ENCODE measurements at places on chromosomes 5 and 9.

DNA sequence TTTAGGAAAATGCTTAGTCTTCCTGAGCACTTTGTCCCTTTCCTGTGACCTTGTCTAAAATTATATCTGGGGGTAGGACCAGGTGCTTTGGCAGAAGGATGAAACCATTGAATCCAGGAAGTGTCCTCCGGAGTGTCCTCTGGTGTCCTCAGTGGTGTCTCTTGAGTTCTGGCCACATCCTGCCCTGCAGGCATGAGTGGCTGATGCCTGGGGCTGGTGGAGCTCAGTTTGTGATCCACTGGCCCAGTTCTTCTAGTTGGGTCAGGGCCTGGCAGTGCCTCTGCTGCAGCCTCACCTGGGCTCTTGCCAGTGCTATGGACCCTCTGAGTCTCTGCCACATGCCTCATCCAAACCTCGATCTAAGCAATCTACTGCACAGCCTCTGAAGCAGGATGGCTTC is 14.4 kb upstream of the TMED7 start:
- DNase-seq = no peak

- DNase-seq = peak; percentile 20
Observed at GRCh38 chr5:131635684-131636572, 899 bp upstream of the RAPGEF6 start.

DNA sequence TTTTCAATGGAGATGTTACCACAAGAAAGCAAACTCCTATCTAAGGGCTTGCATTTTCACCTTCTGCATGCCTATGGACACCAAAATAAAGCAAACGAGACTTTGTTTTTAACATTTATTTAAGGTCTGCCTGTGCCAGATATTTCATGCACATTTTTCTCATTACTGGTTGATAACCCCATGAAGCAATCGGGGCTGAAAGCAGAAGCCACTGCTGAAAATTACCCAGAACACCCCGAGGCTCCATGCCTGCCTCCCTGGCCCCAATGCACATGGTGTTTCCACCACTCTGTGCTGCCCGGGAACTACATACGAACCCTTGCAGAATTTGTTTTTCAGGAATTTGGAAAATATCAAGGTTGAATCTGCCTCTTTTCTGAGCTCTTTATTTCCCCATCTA is 240.1 kb downstream of the NR2F1-AS1 start:
- DNase-seq = peak; percentile 62

DNA sequence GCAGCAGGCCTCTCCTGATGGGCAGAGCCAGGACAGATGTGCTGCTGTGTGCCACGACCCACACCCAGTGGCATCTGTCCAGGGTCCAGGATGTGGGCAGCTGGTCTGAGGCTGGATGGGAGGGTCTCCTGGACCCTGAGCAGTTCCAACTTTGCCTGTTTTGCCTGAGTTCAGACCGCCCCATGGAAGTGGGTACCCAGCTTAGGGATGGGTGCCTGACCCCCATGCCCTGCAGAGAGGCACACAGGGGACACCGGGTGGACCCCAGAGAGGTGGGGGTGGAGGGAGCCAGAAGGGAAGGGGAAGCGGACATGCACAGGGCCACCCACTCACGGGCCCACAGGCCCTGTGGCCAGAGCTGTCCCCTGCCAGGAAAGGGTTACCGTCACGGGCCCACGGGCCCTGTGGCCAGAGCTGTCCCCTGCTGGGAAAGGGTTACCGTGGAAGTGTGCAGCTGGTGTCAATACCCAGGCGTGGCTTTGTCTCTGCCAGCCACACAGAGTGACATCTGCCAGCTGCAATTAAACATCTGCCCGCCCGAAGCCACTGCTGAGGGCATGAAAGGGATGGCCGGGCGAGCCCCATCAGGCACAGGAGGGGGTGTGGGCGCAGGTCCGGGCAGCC is 50.0 kb downstream of the NACC2 start:
- DNase-seq = peak; percentile 32

- peak; percentile 21 for DNase-seq
Observed at GRCh38 chr9:137485343-137486140, 26.4 kb upstream of the NSMF start.

DNA sequence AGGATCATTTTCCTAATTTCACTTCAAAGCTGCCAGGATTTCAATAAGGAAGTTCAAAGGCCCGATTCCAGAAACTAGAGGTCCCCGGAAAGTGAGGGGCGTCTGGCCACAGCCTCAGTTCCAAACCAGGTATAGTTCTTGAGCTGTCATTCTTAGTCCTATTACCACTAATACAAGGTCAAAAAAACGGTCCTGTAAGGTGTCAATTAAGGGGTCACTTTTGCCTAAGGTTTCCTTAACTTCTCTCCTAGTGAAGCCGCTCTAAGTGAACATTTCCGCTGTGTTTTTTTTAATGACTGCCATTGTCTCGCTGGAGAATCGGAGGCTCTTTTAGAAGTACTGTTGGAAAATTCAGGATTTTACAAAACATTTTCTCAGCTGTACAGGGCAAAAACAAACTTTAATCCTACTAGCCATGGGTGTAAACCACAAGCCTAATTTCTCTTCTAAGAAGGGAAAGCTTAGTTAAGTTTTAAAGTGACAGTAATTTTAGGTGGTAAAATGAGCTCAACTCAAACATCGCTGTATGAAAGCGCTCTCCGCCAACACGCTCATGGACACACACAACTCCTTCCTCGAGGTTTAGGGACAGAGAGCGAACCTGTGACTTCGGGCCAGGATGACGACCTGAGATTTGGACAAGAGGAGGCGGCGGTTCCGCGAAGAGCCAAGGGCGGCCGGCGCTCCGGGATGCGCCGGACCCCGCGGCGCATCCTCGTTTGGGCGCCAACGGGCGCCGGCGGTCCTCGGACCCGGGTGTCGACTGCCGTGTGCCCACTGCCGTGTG is 76.7 kb upstream of the IFNE start:
- DNase-seq = no peak

- peak; percentile 40 for DNase-seq
Observed at GRCh38 chr5:102807878-102808502, 52.9 kb downstream of the PAM start.

DNA sequence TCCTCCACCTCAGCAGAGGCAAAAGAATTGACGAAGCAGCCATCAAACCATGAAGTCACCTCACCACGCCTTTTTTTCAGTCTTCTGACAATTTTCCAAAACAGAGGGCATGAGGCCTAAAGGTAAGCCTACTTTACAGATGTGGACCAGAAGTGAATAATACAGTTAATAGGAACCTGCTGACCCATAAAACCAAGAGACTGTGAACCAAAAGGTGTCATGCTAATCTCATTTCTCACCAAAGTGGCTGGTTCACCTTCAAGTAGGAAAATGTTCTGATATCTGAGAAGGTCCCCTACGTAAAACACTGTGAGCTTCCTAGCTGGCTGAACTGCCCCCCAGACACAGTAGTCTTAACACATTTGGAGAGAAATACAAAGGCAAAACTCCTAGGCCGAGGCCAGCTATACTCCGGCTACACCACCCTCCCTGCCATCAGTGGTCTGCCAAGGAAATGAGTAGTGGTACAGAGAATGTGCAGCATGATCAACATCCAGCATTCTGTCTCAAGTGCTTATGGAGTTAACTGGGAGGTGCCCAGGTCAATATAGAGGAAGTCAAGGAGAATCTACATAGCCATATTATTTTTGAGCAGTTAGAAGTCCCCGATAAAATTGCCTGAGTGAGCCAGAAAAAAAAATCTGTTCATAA is 19.3 kb upstream of the F2RL2 start:
- DNase-seq = no peak

DNA sequence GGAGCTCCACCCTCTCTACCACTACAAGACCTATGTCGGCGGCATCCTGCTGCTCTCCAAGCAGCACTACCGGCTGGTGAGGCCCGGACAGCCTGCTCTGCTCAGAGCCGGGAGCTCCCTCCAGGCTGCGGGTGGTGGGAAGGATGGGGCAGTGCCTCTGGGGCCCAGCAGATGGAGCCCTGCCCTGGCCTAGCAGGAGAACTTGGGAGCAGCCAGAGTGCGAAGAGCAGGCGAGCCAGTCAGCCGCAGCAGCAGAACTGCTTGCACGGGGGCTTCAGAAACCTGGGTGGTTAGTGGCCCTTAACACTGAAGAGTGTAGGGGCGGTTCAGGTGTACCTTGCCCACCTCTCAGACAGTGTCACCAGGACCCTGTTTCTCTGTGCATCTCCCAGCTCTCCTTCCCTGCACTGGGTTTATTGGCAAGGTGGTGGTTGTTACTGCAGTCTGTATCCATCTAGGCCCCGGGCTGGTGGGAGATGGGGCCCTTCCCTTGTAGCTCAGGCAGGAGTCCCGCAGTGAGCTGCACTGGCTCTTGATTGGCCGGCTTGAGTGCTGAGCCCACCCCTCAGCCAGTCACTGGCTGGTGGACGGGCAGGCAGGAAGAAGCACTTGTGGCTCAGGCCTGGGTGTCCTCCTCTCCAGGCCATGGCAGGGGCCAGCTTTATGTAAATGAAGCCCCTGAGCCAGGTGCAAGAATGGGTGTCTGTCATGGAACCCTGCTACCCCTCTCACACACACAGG is 7.7 kb downstream of the B4GALT7 start:
- DNase-seq = peak; percentile 93

- peak; percentile 21 for DNase-seq
Observed at GRCh38 chr5:180641566-180641900, 7.9 kb downstream of the FLT4 start.

DNA sequence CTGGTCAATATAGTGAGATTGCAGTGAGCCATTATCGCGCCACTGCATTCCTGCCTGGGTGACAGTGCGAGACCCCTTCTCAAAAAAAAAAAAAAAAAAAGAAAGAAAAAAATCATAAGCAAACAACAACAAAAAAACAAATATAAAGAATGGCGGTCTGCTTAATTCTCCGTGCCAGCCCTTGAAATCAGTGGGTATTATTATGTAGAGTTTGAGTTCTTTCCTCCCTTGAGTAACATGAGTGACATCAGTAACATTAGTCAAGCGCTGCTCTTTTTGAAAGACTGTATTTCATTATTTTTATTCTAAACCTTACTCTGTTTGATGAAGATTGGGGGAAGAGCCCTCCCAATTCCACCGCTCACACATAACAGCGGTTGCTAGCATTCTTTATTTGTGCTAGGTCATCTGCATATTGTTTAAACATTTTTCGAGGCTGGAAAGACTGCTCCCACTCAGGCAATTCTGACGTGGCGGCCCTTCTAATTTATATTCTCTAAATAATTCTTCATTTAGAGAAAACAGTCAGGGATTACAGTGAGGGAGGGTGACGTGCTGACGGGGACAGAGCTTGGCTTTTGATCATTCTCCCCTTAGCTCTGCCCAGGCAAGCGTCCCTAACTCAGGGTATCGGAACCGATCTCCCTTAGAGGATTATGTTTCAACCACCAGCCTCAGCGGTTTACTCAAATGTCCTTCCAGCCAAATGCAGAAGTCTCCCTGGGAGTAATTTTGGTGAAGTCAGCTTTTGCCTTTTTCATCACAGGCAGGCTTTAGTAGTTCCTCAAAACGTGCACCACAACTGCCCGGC is 860 bp upstream of the MARCHF6 start:
- peak; percentile 38 for DNase-seq

DNA sequence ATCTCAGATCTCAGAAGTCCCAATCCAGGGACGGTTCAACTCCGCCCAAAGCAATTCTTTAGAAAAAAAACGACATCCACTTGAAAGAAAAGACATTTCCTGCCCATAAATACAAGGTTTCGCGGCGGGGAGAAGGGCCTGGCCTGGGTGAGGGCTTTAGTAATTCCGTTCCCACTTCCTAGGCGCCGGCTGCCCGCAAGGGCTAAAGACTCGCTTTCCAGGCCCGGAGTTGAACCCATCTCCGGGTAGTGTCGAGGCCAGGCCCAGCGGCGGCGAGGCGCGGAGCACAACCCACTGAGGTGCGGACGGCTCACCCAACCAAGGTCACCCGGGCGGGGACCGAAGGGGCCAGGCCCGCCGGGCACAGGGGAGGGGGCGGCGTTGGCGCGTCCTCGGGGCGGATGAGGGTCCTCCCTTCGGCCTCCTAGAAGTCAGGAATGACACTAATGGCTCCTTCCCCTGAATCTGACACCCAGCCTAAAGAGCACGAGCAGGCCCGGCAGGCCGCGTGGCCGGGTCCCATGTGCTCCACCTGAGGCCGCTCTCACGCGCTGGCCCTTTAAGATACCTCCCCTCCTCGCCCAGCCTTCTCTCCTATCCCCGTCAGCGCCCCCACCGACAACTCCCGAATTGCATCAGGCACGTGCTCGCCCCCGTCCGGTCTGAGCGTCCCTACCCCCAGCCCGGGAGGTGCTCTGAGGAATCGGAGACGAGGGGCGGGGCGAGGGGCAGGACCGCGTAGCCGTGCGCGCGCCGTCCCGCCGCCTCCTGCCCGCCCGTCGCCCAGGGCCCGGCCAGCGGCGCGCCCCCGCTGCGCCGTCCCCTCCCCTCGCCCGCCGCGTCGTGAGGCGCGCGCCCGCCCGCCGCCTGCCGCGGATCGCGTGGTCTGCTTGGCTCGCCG is 467 bp upstream of the LARP1 start:
- peak; percentile 99 for DNase-seq

DNA sequence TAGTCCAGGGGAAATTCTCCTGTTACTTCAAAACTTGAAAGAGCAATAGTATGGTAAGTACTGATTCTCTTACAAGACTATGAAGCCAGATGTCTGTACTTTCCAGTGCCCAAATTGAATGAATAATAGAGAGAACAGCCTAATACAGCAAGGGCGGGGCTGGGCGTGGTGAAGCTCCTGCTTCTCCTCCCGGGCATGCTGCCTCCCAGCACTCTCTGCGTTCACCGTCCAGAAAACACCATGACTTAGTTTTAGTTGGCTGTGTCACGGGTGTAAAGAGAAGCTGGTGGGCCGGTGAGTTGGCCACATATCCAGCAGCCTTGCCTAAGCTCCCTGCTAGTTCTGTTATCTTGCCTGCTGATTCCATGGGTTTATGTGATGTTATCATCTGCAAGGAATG is 40.7 kb upstream of the ADAMTS2 start:
- peak; percentile 3 for DNase-seq

GRCh38 chr9:131076347-131077195 is 19.8 kb upstream of the AIF1L start:
- no peak for DNase-seq

DNA sequence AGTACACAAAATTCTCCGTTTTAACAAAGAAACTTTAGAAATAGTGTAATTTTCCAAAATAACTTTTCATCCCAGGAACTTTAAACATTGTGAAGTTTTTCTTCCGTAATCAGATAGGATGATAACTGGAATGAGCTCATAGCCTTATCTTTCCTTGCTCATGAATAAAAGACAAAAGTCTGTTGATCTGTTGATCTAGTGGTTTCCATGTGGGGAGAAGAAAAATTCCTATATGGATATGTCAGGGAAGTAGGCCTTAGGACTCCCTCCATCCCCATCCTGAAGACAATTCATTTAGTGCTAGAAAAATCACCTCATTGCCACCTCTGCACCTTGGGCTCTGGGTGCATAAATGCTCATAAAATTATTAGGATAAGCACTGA is 266.6 kb downstream of the SMARCA2 start:
- no peak for DNase-seq

DNA sequence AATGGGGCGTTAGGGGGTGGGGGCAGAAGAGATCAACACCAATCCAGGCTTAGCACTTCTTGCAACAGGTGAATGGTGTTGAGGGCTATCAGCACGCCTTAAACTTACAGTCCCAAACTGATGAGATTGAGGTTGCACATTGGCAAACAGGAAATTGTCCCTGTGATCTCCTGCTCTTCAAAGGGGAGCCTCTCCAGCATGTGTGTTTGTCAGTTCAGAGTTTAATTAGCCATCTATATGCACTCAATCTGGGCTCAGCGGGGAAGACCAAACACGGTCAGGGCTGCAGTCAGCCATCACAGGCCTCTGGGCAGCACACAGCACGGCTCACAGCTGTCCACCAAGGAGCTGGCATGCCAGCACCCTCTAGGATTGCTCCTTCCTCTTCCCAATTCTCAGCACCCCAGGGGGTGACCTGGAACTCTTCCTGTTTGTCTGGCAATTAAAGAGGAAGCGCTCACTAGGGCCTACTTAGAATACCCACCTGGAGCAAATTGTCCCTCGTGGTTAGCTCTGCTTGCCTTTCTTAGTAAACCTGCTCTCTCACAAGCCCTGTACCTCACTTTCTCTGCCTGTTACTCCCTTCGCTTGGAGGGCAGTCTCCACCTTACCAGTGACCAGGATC is 217.4 kb downstream of the SLIT3 start:
- no peak for DNase-seq

Measured in SK-N-SH (cell line).